ENCODE measurements at places on chromosomes 16 and 17.

- DNase-seq: no peak
Measured at GRCh38 chr17:22286337-22287041, 594.2 kb downstream of the KCNJ18 start.

DNA sequence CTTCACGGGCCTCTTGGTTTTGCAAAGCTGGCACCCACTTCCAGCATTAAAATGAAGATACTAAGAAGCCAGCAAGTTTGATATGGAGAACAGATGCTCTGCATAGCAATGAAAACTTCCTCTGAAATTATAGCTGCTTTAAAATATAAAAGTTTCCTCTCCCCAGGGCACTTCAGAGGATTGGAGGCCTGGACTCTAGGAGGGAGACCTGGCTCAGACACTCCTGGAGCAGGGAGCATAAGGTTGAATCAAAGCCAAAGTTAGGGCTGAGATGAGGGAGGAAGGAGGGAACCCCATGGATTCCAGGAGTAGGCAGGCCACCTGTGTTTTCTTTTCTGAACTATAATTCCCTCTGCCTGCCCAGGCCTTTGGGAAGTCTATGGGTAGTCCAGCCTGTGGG lies 176.0 kb upstream of the RPL38 start:
- no peak for DNase-seq

GRCh38 chr17:56919717-56920116 lies 5.9 kb upstream of the TRIM25 start:
- no peak for DNase-seq

- DNase-seq: peak; percentile 59
Measured at GRCh38 chr17:30415491-30415890, 36.8 kb downstream of the CPD start.

GRCh38 chr17:17242246-17242645 lies 5.3 kb upstream of the FLCN start:
- DNase-seq: no peak

GRCh38 chr17:19719355-19720209 lies 3.2 kb upstream of the SLC47A2 start:
- no peak for DNase-seq

DNA sequence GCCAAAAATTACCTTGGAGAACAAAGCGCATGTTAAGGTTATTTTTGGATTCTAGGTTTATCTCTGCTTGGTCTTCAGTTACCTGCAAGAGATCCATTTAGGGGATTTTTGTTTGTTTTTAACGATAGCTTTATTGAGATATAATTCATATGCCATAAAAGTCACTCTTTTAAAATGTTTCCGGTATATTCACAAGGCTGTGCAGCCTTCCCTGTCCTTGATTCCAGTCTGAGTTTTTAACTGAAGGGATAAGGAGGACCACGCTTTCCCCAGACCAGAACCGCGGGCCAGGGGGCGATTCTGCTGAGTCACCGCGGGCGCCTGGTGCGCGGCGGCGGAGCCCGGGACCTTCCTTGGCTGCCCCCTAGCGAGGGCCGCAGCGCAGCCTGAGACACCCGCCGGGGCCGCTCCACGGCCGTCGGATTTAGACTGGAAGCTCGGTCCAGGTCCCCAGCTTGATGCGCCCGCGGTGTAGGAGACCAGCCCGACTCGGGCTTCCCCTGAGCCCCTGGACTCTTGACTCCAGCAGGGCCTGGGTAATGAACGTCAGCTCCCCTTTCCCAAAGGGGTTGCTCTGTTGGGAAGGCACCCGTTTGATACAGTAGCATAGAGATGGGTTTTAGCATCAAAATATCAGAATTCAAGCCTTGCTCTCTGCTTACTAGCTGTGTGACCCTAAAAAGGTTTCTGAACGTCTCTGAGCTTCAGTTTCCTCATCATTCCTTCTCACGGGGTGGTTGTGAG lies 50.0 kb upstream of the STH start:
- peak; percentile 48 for DNase-seq

- peak; percentile 83 for DNase-seq
Measured at GRCh38 chr16:64094992-64095634, 1026.8 kb downstream of the CDH11 start.

DNA sequence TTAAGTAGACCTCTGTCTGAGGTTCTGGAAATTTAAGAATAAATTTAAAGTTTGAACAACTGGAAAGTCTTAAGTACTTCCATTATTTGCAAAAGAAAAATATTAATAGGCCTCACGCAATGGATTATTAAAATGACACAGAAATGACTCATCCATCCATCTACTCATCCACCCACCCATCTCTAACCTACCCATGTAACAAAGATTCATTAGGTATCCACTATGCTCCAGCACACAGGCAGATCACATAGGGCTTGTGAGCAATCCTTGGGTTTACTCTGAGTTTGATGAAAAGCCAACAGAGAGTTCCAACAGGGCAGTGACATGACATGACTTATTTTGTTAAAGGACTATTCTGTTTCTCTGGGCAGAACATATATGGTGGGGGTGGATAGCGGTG lies 93.3 kb downstream of the HELZ start:
- DNase-seq: peak; percentile 15

- DNase-seq: peak; percentile 46
Measured at GRCh38 chr16:85028685-85029407, 1.3 kb downstream of the KIAA0513 start.

DNA sequence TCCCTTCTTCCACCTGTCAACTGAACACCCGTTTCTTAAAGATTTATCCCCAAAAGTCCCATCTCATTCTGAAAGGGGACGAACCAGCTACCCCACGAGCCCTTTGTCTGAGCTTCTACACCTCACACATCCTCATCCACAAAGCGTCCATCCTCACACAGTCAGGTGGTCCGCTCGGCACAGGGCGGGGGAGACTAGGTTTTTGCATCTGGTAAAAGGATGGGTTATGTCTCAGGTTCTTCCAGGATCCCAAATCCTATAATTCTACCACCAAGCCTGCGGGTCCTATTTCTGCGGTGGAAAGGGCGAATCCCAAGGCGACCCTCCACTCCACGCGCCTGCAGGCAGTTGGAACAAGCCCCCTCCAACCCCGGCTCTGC lies 458 bp downstream of the GFOD2 start:
- no peak for DNase-seq

DNA sequence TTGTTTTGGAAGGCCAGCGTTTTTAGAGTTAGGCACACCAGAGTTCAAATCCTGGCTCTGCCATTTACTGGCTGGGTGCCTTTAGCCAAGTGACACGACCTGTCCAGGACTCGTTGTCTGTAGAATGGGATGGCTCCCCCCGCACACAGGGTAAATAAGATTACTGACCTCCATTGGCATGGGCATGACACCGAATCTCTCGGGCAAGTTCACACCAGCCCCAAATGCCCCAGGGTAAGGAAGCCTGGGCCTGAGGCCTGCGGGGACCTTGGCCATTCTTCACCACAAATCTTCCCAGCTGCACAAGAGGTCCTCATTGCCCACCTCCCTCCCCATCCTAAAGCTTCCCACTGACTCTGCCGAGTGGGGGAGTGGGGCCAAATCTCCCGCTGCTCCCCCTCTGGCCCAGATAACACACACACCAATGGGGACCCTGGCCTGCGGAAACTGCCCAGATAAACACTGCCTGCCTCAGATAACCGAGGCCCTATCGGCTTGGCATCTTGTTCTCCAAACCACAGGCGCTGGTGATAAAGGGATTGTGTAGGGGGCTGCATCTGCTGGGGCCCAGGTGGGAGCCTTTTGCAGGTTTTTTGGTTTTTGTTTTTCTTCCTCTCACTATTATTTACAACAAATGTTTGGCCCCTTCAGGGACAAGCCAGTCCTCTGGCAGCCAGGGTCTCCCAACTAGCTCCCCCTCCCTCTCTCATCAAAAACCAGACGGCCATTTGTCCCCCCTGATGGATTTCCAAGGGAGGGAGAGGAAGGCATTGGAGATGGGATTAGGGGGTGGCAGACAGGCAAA lies 75.0 kb upstream of the LHX1 start:
- DNase-seq: no peak

GRCh38 chr17:82737967-82738877 lies 2.8 kb downstream of the FN3K start:
- no peak for DNase-seq

- no peak for DNase-seq
Measured at GRCh38 chr17:68658999-68659780, 58.0 kb upstream of the FAM20A start.

DNA sequence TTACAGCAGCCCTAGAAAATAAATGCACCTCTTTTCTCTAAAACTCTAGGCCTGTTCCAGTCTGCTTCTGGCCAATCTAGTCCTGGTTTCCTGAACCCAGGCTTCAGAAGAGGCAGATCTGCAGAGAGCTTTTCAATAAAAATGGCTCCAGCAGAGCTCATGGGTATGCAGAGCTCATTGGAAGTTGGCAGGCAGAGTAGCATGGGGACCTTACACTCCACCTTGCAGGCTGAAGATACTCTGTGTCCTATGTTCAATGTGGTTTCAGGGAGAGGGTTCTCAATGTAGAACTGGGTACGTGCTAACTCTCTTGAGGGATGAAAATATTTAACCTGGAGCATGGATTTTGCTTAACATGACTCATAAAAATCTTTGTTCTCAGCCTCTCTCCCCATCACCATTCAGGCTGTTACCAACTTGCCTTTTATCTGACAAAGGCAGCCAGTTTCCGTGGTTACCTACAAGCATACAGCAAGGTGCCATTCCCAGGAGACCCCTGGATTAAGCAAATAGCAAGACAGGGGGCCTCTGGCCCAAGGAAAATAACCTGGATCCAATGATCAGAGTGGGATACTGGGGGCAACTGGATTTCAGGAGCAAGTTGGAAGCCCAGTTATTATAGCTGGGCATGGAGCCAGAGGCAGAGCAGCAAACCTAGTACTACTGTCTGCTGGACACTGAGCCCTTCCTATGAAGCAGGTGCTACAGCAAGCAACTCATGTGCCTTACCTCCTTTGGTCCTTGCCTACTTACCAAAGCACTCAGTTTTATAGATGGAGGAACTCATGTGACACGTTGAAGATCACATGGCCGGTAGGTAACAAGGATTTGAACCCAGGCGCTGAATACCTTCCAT lies 98.2 kb upstream of the DHX40 start:
- DNase-seq: no peak

- peak; percentile 73 for DNase-seq
Measured at GRCh38 chr17:80832266-80832676, 159.4 kb upstream of the CHMP6 start.

DNA sequence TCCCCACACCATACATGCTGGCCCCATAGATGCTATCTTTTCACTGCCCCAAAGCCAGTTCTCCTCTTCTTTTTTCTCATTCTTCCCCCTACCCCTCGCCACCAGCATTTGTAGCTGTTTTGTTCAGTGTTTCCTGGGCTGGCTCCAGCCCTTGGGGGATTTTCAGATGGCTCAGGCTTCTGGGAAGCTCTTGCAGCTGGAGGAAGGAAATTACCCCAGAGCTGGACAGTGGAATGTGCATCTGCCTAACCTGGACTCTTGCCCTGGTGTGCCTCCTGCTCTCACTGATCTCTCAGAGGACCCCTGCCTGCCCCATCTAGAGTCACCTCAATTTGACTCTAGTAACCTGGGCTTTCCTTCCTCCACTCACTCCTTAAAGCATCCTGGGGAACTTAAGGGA lies 82.8 kb downstream of the MYH13 start:
- DNase-seq: peak; percentile 73

DNA sequence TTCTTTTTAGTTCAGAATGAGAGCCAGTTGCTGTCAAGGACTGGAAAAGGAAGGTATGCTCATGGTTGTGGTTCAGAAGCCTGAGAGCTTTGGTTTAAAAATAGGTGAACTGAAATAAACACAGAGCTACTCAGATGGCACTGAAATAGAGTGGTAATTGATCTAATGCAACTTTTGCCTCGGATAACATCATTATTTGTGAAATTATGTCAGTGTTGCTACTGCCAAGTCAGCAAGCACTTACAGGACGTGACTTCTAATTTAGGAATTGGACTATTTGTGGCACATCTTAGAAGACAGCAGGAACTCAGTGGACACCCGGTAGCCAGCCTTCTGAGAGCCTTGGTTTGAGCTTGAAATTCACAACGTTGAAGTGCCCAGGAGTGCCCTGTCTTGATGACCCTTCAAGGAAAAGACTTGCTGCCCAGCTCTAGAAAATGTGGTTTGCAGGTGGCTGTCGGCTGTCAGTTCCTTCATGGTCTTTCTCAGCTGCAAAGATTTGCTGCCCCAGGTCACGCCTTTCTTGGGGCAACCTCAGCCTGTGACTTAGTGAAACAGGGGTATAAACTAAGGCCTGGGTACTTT lies 42.0 kb upstream of the XYLT1 start:
- DNase-seq: peak; percentile 87

GRCh38 chr16:86338403-86339115 lies 171.8 kb upstream of the FOXF1 start:
- no peak for DNase-seq

- peak; percentile 53 for DNase-seq
Measured at GRCh38 chr17:80743181-80743771, 198.6 kb downstream of the RPTOR start.

DNA sequence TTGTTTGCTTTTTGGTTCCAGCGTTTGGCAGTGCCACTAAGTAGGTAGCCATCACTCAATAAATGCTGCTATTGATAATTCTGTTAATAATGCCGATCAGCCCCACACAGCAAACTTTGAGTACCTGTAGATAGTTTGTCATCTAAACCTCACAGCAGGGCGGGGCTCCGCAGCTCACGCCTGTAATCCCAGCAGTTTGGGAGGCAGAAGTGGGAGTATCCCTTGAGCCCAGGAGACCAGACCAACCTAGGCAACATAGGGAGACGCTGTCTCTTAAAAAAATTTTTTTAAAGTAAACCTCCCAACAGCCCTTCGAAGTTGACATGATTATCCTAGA lies 1.6 kb downstream of the BFAR start:
- no peak for DNase-seq

DNA sequence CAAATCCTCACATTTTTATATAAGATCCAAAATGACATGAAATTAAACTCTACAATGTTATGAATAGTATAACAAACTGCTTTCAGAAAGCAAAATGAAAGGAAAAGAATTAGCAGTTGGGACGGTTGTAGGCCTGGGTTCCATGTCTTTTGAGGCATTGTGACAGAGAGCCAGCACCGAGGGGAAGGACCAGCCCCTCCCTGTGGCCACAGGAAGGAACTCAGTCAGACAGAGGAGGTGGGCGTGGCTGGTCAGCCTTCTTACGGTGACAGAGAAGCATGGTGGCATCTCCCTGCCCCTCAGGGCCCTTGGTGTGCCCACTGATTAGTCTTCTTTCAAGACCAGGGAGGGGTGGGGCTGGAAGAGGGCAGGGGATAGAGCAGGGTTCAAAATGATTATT lies 5.7 kb downstream of the ZNF319 start:
- peak; percentile 31 for DNase-seq

DNA sequence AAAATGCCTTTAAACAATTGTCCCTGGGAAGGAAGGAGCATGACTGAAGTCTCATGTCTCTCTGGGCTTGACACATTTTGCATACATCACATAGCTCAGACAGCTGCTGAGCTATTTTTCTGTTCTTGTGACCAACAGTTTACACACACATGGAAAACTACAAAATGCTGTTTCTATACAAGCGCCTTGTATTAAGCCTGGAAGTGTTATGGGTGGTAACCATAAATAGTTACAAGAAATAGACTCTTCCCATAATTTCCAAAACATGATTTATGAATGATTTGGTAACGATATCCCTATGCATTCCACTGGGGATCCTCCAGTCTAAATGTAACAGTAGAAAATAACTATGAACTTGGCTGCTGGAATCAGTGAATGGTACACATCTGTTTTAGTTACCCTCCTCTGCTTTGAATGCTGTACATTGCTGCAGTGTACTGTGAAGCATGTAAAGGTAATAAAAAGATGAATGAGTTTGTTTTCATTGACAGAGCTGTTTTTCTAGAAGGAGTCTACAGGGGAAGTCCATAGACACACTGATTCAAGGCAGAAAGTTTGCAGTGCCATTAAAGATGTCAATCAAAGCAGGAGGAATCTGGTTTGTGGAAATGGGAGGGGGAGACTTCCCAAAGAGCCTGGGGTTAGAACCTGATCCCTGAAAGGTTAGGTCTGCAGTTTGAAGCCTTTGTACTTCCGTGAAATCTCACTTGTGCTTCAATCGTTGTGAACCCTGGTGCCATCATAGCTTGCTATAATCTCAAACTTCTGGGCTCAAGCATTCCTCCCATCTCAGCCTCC lies 5.0 kb downstream of the ACSF2 start:
- no peak for DNase-seq
